ENCODE measurements at places on chromosomes 2 and 18.

- DNase-seq, result peak; percentile 8
Measured at GRCh38 chr2:121888189-121888557, 132.7 kb downstream of the TSN start.

GRCh38 chr2:44598330-44599119 is 236.8 kb downstream of the CAMKMT start:
- DNase-seq, result no peak

DNA sequence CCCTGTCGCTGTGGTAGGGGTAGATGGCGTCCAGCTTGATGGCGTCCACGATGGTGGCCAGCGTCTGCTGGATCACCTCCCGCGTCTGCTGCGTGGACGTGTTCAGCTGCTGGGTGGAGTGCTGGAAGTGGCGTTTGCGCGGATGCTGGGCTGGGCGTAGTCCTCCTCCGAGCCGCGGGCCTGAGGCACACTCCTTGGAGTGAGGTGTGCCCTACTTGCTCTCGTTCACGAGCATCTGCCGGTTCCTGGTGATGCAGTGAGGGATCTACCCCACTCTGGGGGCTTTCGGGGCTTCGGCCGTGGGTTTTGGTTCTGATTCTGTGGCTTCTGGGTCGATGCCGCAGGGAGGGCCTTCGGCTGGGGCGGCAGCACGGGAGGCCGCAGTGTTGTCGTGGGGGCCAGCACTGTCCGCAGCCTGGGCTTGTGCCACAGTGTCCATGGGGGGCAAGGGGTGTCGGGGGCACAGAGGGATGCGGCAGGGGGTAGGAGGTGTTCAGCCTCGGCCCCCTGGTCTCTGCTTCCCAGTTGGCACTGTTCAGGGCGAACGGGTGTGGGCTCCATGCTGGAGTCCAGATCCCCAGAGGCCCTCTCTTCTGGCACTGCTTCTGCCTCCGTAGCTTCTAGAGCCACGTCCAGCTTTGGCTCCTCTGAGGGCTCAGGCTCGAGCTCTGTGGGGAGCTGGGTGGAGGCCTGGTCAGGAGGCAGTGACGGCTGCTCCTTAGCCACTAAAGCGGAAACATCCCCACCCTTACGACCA is 890.6 kb upstream of the LRRTM1 start:
- DNase-seq, result no peak

- no peak for DNase-seq
Measured at GRCh38 chr2:28268386-28268785, 124.3 kb upstream of the FOSL2 start.

- DNase-seq, result no peak
Measured at GRCh38 chr2:122319539-122320132, 564.2 kb downstream of the TSN start.

- no peak for DNase-seq
Measured at GRCh38 chr2:204255071-204255470, 290.2 kb upstream of the PARD3B start.

GRCh38 chr18:44744161-44745121 is 63.8 kb downstream of the SETBP1 start:
- DNase-seq, result no peak

GRCh38 chr18:24456549-24456948 is 3.9 kb upstream of the HRH4 start:
- DNase-seq, result no peak

DNA sequence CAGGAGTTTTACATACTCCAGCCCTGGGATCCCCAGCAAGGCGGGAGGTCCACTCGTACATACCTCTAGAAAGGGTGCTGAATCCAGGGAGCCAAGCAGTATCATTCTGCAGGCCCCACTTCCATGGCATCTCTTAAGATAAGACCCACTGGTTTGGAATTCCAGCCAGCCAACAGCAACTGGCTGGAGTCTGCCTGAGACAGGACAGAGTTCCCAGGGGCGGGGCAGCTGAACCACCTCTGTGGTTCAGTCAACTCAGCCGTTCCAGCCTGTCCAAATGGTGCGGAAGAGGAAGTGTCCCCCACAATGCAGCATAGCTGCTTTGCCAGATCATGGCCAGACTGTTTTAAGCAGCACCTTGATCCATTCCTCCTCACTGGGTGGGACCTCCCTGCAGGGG is 33.2 kb downstream of the ZNF892 start:
- no peak for DNase-seq

DNA sequence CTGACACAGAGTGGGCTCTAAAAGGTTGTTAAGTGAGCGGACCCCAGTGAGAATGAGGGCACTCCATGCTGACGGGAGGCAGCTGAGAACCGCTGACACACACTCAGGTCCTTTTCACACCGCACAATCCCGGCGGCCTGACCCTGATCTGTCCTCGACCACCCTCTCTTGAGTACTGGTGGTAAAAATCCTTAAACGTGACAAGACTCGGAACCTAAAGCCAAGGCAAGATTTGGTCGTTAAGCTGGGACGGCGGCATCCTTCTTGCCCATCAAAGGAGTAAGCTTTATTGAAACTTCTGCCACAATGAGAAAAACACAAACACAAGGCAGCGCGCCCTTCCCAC is 569 bp downstream of the TMX3 start:
- DNase-seq, result no peak

- DNase-seq, result no peak
Measured at GRCh38 chr2:16351137-16351536, 314.5 kb downstream of the CYRIA start.

DNA sequence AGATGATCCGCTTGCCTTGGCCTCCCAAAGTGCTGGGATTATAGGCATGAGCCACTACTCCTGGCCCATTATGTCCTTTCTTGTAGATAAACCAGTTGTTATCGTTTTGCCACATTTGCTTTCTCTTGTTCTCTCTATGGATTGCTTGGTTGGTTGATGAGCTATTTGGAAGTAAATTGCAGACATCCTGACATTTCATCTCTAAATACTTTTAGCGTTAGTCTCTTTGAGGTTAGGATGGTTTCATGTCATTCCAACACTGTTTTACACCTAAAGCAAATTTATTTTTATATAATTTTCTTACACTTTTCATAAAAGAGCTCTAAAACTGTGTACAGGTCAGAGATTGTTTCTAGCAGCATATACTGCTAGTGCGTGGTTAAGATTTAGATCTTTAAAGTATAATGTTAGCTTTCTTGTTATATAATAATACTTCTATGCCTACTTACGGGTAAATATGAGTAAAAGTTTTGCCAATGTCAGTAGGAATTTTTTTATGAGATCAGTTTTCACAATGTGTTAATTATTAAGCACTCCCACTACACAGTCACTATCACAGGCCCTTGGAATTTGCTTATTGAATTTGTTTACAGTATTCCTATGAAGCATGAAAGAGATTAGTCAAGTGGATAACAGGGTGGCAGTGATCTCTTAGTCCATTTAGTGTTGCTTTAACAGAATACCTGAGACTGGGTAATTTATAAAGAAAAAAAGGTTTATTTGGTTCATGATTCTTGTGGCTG is 10.3 kb downstream of the POLI start:
- DNase-seq, result no peak
